Fibroblast of the conjunctiva (primary cell): ENCODE measurements at places on chromosomes 3 and 15.

DNA sequence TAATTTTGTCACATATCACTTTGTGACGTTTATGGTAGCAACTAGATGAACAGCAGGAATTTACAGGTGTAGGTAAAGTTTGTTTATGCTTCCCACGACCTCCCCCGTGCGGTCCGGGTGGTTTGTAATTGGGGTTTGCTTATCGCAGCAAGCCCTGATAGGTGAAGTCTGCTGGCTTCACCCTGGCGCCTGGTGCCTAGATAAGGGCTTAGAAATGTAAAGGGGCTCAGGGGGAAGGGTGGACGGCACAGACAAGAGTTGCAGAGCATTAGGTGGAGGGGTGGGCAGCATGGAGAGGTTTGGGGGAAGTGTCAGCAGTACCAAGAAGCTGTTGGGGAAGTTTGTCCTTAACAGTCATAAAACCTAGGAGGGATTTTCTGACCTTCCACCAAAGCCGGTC is 108.1 kb upstream of the RNF7 start:
- DNase-seq = no peak

- peak; percentile 38 for DNase-seq
Measured at GRCh38 chr3:141686466-141687291, 51.4 kb upstream of the RNF7 start.

GRCh38 chr15:84736375-84736774 is 12.0 kb upstream of the ZNF592 start:
- no peak for DNase-seq

GRCh38 chr3:143497382-143497781 is 350.9 kb downstream of the SLC9A9 start:
- DNase-seq = no peak

DNA sequence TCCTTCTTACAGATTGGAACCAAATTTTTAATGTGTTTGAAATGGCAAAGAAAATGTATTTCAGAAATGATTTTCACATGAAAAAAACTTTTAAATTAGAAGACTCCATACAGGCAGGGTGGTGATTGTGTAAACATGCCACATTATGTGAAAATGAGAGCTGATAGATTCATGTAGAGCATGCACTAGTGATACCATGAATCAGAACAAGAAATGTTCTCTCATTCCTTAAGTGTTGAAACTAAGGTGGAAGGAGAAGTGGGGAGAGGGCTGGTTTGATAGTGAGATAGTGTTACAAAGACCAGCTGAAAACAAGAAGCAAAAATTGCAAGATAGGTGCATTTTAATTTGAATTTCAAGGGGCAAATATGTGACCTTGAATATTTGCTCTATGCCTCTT is 100.3 kb downstream of the CCNL1 start:
- DNase-seq = no peak

GRCh38 chr15:85588677-85589076 is 206.0 kb downstream of the KLHL25 start:
- no peak for DNase-seq

DNA sequence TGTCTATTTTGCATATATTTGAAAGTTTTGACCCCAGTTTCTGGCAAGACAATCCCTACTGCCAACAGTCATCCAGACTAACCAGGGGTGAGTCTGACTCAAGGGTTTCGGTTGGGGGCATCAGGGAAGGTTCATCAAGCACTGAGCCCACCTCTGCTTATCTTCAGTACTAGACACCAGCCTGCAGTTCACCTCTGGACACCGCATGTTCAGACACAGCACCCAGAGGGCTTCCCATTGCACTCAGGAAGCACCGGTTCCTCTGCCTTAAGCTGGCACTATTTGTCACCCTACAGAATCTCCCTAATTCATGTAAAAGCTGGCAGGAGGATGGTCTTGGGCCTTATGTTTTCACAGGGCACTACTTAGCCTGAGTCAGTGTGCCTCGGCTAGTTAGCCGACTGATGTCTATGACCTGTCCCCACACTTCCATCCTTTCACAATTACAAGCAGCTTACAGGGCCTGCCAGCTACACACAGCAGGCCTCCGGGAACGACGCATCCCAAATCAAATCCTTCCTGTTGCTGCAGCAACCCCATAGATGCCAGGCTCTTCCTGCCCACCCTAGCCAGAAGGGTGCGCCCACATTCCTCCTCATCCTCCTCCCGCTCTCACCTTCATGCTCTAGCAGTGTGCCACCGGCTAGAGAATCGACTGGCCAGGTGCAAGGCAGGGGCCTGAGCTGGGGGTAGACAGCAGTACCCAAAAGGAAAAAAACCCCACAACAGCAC is 52.5 kb downstream of the SH3BP5 start:
- DNase-seq = no peak

- no peak for DNase-seq
Measured at GRCh38 chr3:156145866-156146265, 25.5 kb downstream of the KCNAB1 start.

DNA sequence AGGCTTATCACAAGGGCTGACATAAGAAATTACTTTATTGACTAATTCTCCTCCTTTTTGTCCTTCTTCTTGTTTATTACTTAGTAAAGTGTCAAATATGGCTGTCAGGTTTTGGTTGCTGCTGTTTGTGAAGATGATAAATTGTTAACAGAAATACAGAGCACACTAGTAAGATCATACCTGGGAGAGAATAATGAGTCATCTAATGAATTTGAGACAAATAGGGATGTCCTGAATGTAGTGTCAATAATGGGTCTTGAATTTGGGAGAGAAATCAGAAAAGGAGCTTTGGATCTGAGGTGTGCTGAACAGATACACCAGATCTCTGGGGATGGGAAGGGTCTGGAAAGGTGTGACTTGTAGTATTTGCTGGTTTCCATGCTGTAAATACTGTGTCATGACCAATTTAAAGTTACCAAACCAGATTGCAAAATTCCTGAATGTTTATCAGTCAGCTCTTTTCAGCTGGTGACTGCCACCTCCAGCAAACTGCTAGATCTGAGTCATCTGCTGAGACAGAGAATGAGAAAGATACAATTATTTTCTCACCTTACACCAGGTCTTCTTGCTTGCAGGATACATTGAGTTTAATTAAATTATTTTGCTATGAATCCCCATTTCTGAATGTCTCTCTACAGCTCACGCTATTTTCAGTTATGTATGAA is 76.7 kb upstream of the SATB1 start:
- DNase-seq = no peak
